ENCODE measurements at places on chromosomes 1 and 21. TPM values are rescaled to one million over a fixed set of nuclear protein-coding genes. Genes with fewer than 3 reads are reported as not detected.
A peak's percentile ranks its signal among the peaks of the same experiment; 100 is the strongest.

Gene SDC3
- polyA plus RNA-seq, result 13.7 TPM

- no peak for DNase-seq
Observed at GRCh38 chr1:220271706-220272046, 577 bp downstream of the RAB3GAP2 start.

DNA sequence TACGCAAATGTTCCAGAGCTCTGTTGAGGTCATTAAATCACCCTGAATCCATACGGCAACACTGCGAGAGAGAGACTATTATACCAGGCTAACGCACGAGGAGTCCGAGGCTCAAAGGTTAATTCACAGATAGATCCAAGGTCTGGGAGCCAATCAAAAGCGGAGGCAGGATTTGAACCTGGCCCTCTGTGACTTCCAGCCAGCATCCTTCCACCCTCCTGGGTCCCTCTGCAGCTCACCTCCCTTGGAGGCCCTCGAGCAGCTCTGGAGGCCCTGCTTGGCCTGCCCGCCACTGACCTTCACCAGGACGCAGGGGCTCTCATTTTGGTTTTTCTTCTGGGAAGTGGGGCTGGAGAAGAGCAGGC is 42.1 kb downstream of the KIAA1614 start:
- DNase-seq, result no peak

Gene ANGPTL3
- not detected for polyA plus RNA-seq

DNA sequence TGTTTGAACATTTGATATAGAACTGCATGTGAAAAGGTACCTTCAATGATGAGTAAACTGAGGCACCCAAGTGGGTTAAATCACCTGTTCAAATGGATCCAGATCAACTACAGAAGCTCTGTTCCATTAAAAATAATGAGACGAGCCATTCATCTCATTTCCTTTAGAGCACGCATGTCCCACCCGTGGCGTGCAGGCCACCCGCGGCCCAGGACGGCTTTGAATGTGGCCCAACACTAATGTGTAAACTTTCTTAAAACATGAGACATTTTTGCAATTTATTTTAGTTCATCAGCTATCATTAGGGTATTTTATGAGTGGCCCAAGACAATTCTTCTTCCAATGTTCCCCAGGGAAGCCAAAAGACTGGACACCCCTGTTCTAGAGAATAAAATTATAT is 381.6 kb downstream of the DSCAM start:
- DNase-seq, result no peak

DNA sequence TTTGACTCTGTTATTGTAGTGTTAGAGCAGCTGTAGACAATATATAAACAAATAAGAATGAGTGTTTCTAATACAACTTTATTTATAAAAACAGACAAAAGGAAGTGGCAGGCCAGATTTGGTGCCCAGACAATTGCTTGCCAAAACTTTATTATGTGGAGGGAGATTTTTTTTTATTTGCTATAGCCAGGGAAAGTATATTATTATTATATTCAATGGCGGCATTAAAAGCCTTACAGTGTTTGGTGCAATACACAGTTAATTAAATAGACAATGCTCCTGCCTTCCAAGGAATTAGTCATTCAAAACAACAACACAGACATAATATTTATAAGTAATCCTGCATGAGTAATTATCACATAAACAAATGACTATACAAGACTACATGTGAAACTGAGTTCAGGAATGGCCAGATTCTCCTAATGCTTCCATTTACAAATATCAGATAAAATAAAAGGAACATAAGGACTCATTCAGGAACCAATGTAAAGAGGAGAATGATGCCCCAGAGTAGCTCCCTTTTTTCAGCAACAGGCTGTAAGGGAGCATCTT is 10.6 kb upstream of the RC3H1 start:
- DNase-seq, result peak; percentile 68

- DNase-seq, result no peak
Observed at GRCh38 chr1:93713341-93713740, 31.7 kb upstream of the BCAR3 start.

Gene NME7
- 37.5 TPM for polyA plus RNA-seq

GRCh38 chr21:35208810-35209517 is 159.9 kb upstream of the RUNX1 start:
- DNase-seq, result peak; percentile 93

Gene S100A4
- 371 TPM for polyA plus RNA-seq

GRCh38 chr1:207097871-207098324 is 6.1 kb upstream of the C4BPA start:
- no peak for DNase-seq

All from fibroblast of lung (primary cell).